ENCODE measurements at places on chromosomes 7 and 10.

DNA sequence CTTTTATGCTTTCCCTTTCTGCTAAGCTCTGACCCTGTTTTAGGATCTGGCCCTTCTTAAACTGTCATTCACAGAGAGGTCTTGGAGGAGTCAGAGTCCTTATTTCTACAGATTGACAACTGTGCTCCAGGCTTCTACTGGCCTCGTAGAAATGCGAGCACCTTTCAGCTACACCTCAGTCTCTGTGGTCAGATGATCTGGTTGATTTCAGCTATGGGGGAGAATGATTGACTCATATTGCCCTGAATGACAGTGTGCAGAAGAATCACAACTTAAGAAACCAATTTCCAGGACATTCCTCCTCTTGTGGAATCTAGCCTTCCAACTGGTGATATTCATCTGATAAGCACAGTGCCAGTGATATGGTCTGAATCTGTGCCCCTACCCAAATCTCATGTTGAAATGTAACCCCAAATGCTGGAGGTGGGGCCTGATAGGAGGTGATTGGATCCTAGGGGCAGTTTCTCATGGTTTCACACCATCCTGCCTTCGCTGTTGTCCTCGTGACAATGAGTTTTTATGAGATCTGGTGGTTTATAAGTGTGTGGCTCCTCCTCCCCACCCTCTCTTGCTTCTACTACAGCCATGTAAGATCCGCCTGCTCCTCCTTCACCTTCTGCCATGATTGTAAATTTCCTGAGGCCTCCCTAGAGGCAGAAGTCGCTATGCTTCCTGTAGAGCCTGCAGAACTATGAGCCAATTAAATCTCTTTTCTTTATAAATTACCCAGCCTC is 14.0 kb upstream of the CYP3A7 start:
- no peak for DNase-seq

DNA sequence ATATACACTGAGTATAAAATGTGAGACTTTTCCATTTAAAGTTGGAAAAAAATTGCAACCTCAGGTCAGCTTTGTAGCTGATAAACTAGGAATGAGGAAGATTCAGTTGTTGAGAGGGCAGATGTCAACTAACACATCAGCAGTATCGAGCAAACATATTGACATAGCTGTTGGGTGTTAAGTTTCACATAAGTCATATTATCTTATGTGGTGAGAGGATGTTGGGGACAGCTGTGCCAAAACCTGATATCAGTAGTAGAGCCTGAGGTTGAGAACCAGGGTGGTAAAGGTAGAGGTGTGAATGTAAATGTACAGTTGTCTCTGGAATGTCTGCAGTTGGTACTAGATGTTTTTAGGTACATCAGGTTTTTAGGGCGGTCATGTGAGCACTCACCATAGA is 5.0 kb downstream of the ZRANB1 start:
- DNase-seq, result no peak

DNA sequence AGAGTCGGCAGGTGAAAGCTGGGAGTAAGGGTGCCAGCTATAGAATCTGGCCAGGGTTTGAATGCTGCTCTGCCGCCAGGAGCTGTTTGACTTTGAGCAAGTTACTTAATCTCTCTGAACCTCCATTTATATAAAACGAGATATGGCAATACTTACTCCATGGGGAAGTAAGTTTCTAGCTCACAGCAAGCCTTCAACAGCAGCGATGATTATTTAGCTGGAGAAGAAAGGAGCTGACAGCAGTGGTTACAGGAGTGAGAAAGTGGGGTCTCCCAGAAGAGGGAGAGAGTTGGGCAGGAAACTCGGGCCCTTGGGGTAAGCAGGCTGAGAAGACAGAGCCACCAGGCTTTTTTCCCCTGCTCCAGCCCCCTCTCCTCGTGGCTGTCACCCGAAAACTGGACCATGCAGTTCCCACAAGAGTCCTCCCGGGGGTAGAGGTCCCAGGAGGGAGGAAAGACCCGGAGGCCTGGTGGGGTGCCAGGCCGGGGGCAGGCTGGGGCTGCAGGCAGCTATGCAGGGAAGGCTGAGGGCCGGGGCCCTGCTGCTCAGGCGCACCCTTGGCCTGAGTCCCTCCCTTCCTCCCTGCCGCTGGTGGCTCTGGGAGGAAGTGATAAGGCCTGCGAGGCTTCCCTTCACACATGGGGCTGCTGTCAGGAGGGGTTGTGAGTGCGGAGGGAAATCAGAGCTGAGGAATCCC is 3.5 kb downstream of the NOS3 start:
- peak; percentile 28 for DNase-seq

DNA sequence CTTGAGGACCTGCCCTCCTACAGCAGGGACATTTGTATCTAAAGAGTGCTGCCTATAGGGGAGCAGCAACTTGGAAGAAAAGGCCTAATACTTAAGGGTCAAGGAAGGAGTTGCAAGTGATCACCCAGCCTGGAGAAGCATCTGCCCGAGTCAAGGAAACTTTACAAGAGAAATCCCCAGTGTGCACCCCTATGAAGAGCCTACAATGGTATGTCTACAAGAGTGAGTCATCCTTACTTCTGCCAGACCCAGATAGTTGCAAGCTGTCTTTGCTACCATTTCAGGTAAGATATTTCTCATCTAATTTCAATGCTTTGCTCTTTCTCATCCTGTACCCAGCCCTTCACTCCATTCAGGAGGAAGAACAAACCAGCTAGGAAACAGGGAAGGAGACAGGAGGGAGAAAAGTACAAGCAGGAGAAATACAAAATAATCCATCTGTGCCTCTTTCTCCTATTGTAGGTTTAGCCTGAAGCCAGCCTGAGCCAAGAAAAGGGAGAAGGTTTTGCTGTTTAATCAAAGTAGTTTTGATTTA is 34.4 kb upstream of the AGR3 start:
- DNase-seq, result no peak

GRCh38 chr7:132410385-132410784 is 165.9 kb downstream of the PLXNA4 start:
- DNase-seq, result no peak

- no peak for DNase-seq
Measured at GRCh38 chr7:13603661-13604060, 385.8 kb downstream of the ETV1 start.

Data from CD4-positive, alpha-beta T cell treated with Interleukin-21 for 1 hour (primary cell).